T follicular helper cell (primary cell): ENCODE measurements at places on chromosomes 16 and 17.

DNA sequence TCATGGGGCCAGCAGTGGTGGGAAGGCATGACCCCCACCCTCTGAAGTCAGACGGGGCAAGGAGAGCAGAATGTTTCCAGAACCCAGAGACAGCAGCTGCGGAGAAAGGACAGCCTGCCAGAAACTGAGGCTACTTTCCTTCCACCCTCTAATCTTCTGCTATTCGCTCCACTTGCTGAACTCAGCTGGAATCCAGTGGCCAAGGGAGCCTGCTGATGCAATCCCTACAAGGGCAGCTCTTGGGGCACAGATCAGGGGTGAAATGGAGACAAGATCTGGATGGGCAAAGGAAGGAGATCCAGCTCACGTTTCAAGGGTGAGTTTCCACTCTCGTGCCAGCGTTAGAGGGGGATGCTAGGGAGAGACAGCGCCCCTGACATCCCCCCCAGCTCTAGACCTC, 479.1 kb downstream of the SLC39A11 start:
- no peak for DNase-seq

- no peak for DNase-seq
These were observed 35.3 kb downstream of the CUEDC1 start for GRCh38 chr17:57919918-57920317.

DNA sequence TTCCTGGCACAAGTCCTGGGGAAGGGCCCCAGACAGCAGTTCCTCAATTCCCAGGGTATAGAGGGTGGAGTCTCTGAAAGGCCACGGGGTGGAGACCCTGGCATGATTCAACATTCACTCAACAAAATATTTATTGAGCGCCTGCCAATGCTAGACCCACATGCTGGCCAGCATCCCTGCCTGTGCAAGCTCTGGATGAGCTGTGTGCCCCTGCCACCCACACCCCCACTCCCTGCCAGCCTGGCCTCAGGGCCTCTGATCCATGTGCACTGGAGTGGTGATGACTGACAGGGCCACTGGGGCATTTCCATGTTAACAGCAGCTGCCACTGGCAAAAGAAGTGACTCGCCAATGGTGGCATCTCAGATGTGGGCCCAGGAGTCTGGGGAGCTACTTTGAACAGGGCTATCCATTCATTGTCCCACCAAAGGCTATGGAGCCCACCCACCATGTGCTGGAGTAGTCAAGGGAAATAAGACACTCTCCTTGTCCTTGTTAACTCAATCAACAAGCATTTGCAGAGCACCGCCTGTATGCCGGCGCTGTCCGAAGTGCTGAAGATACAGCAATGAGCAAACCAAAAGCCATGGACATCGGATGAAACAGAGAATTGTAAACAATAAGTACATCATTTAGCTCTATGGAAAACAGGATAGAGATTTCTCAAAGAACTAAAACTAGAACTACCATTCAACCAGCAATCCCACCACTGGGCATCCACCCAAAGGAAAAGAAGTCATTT, 3.0 kb upstream of the PRSS22 start:
- no peak for DNase-seq

DNA sequence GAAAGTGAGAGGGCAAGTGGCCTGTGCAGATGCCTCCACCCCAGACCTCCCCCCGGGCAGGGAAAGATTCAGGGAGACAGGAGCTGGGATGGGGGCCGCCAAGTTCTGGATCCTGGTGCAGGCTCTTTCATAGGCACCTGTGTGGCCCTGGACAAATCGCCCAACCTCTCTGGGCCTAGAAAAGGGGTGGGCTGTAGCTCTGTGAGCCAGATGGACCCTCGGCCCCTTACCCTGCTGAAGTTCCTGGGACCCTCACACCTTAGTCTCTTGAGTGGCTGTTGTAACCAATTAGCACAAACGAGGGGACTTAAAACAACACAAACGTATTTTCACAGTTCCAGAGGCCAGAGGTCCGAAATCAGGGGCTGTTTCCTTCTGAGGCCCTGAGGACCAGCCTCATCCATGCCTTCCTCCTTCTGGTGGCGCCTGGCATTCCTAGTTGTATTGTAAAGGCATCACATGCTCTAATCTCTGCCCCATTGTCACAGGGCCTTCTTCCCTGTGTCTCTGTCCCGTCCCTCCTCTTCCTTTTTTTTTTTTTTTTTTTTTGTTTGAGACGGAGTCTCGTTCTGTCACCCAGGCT, 352.6 kb downstream of the SEC14L1 start:
- DNase-seq = no peak

- no peak for DNase-seq
These were observed 26.5 kb downstream of the HEATR9 start for GRCh38 chr17:35842239-35842638.

- no peak for DNase-seq
These were observed 43.2 kb upstream of the MRPS23 start for GRCh38 chr17:57892820-57893595.

GRCh38 chr16:19294156-19294649, 8.7 kb downstream of the CLEC19A start:
- DNase-seq = no peak

- DNase-seq = no peak
These were observed 13.3 kb upstream of the SLC6A4 start for GRCh38 chr17:30248786-30249185.

DNA sequence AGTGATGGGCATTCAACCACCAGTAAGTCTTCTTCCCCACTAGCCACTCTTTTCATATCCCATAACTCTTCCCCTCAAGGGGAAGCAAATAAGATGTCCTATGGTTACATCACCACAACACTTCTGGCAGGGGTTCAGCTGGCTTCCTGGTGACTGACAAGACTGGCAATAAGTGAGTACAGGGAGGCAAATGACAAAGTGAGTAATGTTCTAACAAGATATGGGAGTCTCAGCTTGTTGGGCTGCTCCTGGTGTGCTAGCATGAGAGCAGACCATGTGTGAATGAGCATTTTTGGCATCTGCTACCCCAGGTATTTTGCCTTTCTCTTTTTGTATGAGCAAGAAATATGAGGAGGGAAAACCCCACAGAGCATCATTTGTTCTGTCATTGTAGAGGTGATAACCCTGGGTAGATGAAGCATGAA, 9.9 kb downstream of the TMIGD1 start:
- DNase-seq = peak; percentile 17

- DNase-seq = no peak
These were observed 17.4 kb upstream of the MTSS2 start for GRCh38 chr16:70703041-70703834.

DNA sequence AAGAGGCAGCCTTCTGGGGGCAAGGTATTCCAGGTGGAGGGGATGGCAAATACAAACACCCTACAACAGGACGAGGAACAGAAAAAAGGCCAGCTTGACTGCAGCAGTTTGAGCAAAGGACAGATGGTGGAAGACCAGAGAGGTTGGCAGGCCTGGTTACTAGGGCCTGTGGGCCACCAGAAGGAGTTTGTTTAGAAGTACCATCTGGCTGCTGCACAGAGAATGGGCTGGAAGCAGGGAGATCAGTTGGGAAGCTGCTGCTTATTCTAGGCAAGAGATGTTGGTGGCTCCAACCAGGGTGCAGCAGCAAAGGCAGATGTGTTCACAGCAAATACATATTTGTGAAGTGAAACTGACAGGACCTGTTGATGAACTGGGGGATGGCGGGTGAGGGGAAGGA, 2.9 kb upstream of the YPEL2 start:
- no peak for DNase-seq
